ENCODE measurements at places on chromosomes 11 and 22. TPM values are rescaled to one million over a fixed set of nuclear protein-coding genes. Genes with fewer than 3 reads are reported as not detected.

MMP12 gene
- 1.5 TPM for total RNA-seq

GUCY1A2 gene
- total RNA-seq, result 1.3 TPM

SLC1A2 gene
- total RNA-seq, result 1.7 TPM

EXPH5 gene
- 2.1 TPM for total RNA-seq

APOBEC3B gene
- total RNA-seq, result 13.6 TPM

CTSF gene
- total RNA-seq, result 11.3 TPM

ZP1 gene
- total RNA-seq, result 1.5 TPM

LSP1 gene
- 3.3 TPM for total RNA-seq

DCHS1 gene
- 0.08 TPM for total RNA-seq

MIOX gene
- total RNA-seq, result not detected

GRCh38 chr22:11066458-11067285, 4461.3 kb upstream of the OR11H1 start:
- DNase-seq, result no peak

DNA sequence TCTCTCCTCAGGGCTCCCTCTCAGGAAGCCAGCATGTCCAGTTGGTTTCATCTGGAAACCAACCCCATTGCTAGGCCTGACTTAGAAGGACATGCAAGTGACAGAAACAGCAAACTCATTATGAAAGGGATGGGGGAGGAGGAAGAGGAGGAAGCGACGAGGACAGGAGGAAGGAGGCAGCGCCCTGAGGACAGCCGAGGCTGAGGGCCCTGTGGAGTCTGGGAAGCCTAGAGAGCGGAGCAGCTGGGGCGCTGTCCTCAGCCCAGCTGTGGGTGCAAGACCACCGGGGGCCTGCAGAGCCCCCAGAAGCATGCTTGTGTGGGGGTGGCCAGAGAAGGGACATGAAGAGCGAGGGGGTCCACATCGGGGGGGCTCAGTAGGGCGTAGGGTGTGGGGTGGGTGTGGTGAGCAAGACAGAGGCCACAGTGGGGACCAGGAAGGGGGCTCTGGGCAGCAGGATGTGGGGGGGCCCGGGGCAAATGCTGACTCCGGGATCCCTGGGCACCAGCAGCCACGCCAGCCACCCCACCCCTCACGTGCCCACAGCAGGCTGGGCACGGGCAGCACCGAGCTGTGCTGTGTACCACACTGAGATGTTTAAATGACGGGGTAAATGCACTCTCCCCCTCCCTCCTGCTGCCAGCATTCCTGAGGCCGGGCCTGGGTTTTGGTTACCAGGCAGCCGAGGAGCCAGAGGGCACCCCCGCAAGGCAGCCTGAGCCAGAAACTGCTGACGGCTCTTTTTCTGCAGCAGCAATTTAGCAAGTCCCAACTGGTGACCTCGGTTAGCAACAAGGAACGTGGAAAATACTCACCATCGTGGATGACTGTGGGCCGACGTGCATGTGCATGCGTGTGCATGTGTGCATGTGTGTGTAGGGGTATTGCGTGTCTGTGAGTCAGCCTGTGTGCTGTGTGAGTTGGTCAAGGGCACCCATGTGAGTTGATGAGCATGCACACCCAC, 82.7 kb upstream of the LINC01488 start:
- DNase-seq, result peak; percentile 81

DNA sequence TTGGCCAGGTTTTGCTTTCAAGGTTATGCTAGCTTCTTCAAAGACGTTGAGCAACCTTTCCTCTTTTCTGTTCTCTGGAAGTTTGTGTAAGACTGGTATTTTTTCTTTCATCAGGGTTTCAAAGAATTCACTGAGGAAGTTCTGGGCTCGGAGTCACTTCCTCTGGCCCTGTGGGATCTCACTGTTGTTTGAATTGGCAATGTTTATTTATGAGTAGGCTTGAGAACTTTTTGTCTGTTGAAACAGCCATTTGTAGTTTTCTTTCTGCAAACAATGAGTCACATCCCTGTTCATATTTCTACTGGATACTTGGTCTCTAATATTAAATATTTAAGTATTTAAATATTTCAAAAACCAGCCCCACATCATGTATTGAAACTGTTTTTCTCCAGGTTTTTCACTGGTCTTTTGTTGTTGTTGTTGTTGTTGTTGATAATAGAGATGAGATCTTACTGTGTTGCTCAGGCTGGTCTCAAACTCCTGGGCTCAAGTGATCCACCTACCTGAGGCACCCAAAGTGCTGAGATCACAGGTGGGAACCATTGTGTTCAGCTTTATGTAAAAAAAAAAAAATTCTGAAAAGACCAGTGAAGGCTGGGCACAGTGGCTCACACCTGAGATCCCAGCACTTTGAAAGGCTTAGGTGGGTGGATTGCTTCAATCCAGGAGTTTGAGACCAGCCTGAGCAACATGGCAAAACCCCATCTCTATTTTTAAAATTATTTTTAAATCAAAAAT, 26.9 kb downstream of the SUSD2 start:
- DNase-seq, result peak; percentile 68

DNA sequence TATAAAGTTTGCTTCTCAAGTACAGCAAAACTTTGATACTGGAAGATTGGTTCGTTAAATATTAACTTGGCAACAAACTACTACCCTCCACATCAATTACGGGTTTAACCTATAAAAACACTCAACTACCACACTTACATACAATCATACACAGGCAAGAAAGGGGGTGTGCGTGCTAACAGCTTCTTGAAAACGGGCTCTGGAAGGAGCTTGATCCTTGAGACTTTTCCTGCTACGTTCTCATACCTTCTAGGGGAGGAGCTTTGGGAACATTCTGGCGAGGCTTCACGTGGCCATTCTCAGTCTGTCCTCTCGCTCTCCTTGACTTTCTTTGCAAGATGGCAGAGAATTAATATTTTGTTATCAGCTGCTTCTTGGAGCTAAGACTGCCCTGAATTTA, 6.8 kb upstream of the ESAM start:
- DNase-seq, result no peak

GRCh38 chr22:33476716-33477115, 418.5 kb upstream of the SYN3 start:
- DNase-seq, result peak; percentile 49

DNA sequence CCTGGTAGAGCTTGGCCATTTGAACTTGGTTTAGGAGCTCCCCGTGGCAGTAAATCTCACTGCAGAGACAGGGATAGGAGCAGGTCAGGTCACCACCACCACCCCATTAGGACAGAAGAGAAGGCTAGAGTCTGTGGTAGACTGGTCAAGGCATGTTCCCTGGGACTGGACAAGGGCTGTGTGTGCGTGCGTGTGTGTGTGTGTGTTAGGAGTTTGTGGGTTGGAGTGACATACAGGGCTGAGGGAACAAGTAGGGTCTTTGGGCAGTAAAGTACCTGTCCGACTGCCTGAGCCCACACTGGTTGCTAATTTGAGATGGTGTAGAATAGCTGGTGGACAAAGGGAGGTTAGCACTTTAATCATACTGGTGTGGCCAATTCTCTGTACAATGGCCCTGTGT, 16.1 kb downstream of the TREH start:
- no peak for DNase-seq

GRCh38 chr11:73940801-73941570, 9.8 kb upstream of the DNAJB13 start:
- DNase-seq, result no peak

- no peak for DNase-seq
Measured at GRCh38 chr22:20131859-20132685, 468 bp downstream of the ZDHHC8 start.

- no peak for DNase-seq
Measured at GRCh38 chr11:124791626-124792341, 8.4 kb downstream of the MSANTD2 start.

GRCh38 chr11:111566324-111566723, 25.8 kb downstream of the LAYN start:
- no peak for DNase-seq

- no peak for DNase-seq
Measured at GRCh38 chr11:134413043-134413825, 1.2 kb upstream of the B3GAT1 start.

- DNase-seq, result no peak
Measured at GRCh38 chr11:66986178-66986545, 11.1 kb downstream of the C11orf86 start.

DNA sequence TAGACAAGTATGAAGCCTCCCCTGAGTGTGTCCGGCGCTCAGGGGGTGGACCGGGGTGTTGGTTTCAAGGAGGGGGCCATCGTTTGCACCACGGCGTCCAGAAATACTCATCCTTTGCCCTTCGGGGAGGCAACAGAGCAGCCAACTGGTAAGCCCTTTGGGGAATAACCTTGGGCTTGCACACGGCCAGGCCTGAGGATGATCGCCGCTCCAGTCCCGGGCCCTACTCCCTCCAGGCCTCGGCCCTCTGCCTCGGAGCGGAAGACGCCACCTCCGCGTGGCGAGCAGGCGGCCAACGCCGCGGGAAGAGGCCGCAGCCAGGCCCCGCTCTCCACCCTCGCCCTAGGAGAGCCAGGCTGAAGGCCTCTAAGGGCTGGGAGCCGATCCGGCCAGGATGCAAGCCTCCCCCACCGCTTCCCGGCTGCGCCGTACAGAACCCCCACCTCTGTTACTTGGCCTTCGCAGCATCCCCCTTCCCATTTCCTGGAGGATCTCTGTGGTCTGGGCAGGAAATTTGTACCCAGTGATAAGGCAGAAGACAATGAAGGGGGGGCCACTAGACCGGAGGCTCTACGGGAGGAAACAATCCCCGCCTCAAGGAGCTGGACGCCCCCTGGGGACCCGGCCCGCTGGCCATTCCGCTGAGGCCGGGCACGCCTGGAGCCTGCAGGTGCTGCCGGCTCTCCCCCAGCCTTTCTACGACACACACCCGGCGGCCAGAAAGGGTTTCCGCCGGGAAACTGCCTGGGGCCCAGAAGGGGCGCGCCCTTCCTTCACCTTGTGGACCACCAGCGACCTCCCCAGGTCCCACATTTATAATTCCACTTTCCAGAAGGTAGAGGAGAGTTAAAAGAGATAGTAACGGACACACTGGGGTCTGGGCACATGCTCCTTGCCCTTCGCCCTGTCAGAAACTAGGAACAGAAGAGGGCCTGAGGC, 2.6 kb downstream of the ESAM start:
- DNase-seq, result no peak

- DNase-seq, result no peak
Measured at GRCh38 chr11:74839446-74839845, 90.8 kb downstream of the RNF169 start.

DNA sequence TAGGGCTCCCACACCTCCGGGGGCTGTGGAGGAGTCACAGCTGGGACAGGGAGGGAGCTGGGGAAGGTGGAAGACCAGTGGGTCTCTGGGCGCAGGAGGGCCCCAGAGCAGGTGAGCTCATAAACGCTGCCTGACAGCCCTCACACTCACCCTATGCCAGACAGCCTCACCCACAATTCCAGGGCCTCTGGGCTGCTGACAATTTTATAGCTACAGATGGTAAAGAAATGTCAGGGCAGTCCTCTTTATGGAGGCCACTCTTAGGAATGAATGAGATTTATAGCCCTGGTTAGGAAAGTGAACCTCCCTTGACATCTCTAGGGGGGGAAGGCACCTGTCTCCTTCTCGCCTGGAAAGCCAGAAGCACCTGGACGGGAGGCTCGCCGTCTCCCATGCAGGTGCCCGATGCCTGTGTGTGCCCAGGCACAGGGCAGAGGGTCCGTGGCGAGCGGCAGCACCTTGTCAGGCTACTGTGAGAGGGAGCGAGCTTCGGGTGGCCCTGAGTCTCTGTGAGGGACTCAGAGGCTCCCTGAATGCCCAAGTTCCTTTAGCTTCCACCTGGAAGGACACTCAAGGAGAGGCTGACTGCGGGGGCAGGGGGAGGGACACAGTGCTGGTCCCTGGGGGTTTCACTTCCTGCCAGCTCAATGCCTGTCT, 39.9 kb downstream of the IGSF9B start:
- DNase-seq, result no peak

- DNase-seq, result peak; percentile 87
Measured at GRCh38 chr11:46296528-46297448, 19.3 kb downstream of the CREB3L1 start.

- peak; percentile 41 for DNase-seq
Measured at GRCh38 chr11:46445920-46446771, 54.6 kb upstream of the CHRM4 start.

DNA sequence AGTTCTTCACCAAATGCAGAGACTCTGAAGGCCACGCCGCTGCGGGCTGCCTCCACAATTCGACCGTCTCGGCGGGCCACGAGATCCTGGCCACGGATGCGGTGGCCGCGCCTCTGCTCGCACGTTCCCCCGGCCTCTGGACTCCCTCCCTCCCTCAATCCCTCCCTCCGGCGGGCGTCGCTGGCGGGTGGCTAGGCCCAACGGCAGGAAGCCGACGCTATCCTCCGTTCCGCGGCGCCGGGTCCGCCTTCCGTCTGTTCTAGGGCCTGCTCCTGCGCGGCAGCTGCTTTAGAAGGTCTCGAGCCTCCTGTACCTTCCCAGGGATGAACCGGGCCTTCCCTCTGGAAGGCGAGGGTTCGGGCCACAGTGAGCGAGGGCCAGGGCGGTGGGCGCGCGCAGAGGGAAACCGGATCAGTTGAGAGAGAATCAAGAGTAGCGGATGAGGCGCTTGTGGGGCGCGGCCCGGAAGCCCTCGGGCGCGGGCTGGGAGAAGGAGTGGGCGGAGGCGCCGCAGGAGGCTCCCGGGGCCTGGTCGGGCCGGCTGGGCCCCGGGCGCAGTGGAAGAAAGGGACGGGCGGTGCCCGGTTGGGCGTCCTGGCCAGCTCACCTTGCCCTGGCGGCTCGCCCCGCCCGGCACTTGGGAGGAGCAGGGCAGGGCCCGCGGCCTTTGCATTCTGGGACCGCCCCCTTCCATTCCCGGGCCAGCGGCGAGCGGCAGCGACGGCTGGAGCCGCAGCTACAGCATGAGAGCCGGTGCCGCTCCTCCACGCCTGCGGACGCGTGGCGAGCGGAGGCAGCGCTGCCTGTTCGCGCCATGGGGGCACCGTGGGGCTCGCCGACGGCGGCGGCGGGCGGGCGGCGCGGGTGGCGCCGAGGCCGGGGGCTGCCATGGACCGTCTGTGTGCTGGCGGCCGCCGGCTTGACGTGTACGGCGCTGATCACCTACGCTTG, at the start of gene FUT4:
Gene FUT4 (plus strand): TSS at position 227 of the 951 bp plus-strand sequence. CDS start 213 bp downstream, at position 440.
- DNase-seq, result no peak

- DNase-seq, result no peak
Measured at GRCh38 chr11:76201672-76202412, 4.5 kb downstream of the WNT11 start.

DNA sequence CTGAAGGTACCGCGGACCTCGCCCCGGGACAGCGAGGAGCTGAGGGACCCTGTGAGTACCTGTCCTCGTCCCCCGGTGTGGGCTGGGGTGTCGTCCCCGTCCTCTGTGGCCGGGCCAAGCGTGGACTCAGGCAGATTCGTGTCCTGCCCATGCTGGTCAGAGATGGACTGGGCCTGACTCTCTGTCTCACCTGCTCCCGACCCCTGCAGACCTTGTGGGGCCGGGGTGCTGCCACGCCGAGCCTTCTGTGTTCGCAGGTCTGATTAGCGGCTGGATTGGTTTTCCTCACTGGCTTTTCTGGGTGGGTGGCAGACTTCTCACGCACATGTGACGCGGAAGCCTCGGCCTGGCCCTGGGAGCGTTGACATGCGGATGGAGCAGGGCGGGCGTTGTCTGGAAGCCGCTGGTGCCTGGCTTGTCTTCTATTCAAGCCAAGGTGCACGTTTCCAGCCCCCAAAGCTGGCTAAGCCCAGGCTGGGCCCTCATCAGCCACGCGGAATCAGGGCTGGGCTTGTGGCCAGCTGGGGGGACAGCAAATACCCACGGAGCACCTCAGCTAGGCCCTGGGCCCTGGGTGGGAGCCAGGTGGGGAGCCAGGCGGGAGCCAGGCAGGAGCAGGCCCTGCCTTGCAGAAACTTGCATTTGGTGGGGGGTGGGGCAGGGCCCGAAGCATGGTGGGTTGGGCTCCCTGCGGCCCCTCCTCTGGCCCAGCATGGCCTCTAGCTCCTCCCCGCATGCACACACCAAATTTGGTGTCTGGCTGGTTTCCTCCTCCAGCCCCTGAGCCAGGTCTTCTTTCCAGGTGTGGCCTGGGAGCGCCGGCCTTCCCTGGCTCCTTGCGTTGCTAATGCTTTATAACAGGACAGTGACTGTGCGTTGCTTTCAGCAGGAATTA, 7.0 kb downstream of the GRAMD4 start:
- DNase-seq, result no peak
